ENCODE measurements at places on chromosomes 3 and 15.

DNA sequence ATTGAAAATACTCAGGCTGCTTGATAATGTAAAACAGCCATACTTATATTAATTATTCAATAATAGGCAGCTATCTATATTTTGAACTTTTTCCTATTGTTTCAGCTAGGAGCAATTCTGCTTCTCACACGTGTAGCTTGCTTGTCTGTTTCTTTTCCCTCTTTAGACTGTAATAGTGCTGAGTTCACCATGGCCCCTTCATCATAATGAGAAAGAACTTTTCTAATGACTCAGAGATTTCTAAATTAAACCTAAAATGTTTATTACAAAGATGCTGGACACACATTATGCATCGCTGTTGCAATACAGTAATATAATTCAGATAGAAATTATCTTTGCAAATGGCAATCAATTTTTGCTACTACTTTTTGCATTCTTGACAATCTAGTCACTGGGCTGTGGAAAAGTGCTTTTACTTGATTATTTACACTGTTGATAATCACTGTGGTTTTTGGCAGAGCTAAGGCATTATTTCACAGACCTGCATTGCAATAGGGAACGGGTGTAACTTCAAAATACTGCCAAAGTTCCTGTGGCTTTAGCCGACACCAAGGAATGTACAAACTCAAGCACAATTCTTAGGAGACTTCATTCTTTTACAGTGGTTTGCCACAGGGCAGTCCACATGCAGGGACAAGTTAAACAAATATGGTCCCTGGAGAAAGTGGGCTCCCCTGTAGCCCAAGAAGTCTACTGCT is 281.0 kb upstream of the TBL1XR1 start:
- DNase-seq = no peak

DNA sequence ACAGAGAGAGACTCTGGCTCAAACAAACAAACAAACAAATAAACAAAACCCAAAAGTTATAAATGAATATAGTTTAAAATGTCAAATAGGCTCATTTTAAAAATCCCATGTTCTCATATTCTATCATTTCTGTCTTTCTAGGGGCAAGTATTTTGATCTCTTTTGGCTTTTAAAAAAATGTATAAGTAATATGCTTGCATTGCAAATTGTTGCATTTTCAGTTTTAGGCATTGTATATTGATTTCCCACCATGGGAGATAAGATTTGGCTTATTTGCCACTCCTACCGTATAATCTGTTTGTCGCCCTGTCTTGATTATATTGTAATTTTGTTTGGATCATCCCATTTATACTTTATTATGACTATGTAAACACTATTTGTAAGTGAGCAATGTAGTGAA is 70.6 kb downstream of the PIAS1 start:
- no peak for DNase-seq

DNA sequence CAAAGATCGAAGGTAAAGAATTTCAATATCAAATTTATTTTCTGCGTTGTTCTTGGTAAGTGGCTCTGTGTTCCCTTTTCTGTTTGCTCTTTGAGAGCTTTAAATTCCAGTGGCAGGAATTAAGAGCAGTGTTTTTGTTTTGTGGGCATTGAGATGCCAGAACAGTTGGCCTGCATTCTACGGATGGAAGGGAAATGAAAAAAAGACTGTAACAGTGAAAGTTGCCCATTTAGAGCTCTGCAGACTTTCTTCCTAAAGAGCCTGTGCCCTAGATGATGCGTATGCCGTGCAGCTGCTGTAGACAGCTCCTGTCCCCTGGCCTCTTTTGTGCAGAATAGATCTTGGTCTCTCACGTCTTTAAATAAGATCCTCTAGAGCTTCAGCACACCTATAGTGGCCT is 58.8 kb downstream of the KAT2B start:
- no peak for DNase-seq

GRCh38 chr15:98567951-98568350 is 80.4 kb upstream of the IGF1R start:
- no peak for DNase-seq

DNA sequence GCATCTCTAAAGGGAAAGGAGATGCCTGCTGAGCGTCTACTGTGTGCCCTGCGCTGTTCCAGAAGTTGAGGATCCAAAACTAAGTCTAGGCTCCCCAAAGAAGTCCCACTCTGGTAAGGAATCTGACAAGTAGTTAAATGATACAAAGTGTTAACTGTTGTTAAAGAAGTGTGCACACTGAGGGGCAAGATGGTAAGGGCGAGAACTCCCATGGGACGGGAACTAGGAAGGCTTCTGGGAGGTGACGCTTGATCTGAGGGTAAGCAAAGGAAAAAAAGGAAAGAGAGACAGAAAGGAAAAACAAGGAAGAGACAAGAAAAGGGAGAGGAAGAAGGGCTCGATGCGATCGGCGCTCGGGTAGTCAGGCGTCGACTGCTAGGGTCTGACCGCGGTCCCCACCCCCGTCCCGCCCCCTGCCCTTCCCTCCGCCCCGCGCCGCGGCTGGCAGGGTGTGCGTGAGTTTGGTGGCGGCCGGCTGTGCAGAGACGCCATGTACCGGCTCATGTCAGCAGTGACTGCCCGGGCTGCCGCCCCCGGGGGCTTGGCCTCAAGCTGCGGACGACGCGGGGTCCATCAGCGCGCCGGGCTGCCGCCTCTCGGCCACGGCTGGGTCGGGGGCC is at the start of gene LACTB:
Gene LACTB, plus strand, starts transcription at position 480 of the 620 bp plus-strand sequence. Its CDS starts 11 bp downstream, at position 491.
- peak; percentile 83 for DNase-seq

GRCh38 chr3:185728630-185729336 is 96.1 kb downstream of the IGF2BP2 start:
- no peak for DNase-seq

GRCh38 chr3:197753263-197753662 is 3.6 kb downstream of the FYTTD1 start:
- no peak for DNase-seq

- no peak for DNase-seq
Measured at GRCh38 chr15:61681676-61682075, 378.6 kb downstream of the VPS13C start.

- no peak for DNase-seq
Measured at GRCh38 chr15:58139276-58139988, 1.3 kb downstream of the AQP9 start.

GRCh38 chr15:93500155-93500554 is 411.1 kb upstream of the RGMA start:
- no peak for DNase-seq

DNA sequence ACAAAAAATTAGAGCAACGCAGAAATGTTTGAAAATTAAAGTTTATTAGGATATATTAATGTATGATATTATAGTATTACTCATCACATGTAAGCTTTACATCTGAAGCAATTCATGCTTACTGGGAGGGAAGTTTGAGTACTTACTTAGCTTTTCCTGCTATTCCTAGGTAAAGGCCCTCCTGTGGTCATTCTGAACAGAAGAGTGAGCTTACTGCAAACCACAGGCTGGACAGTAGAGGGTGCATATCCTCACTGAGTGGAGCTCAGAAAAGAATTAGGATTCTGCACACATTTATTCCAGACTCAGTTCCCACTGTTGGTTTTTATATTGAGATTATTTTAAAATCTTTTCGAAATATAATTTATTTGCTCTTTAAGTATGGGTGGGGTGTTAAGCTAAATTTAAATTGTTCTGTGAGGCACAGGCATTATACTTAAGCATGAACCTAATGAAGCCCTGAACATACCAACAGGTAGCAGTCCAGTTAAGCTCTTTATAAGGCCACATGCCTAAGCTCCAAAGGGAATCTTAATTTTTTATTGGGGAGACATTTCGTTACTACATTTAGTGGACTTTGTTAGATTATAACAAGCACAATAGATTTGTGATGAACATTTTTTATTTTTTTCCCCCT is 10.2 kb downstream of the MRPS22 start:
- DNase-seq = no peak

DNA sequence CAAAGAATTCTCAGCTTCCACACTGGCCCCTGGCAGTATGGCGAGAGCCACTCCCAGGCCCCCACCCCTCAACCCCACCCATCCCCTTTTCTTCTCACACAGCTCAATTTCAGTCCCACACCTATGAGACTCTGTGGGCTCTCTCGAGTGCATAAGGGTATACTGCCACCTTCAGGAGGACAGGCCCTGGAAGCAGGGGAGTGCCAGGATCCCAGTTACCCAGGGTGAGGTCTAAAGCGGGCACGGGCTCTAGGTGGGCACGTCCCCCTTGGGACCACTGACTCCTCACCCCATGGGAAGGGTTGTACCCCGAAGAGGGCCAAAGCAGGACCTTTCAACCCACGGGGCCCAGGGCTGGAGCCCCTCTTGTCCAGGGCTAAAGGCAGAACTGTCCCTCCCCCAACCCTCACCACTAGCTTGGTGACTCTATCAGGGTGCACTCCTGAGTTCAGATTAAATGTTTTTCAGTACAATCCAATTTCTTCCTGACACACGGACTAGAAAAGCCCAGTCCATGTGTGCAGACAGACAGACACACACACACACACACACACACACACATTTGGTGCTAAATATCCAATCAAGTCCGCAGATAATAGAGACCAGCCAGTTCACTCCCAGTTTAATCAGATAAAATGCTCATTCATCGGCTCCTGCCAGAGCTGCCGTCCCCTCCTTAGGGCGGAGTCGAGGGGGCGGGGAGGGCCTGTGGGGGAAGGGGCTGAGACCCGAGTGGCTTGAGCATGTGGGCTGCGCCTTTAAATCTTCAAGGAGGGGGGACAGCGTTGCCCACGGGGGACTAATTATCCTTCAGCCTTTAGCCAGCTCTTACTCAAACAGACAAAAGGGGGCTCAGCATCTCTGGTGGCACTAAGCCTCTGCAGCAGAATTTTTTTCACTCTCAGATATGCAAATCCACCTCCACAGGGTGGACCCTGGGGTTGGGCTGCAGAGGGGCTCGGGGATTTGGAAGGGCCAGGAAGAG is 59.3 kb downstream of the CYP11A1 start:
- peak; percentile 26 for DNase-seq

GRCh38 chr3:72782521-72782920 is 65.7 kb downstream of the SHQ1 start:
- DNase-seq = no peak

- no peak for DNase-seq
Measured at GRCh38 chr3:128506754-128507153, 13.8 kb upstream of the GATA2 start.

DNA sequence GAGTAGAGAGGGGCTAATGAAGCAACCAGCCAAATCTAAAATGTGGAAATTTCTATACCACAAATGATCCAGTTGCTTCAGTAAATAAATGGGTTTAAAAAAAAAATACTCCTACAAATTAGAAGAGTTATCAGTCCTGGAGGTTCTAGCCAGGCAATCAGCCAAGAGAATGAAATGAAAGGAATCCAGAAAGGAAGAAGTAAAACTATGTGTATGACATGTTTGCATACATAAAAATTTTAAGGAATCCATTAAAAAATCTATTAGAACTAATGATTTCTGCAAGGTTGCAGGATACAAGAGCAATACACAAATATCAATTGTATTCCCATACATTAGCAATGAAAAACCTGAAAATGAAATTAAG is 9.6 kb downstream of the MESP2 start:
- no peak for DNase-seq

DNA sequence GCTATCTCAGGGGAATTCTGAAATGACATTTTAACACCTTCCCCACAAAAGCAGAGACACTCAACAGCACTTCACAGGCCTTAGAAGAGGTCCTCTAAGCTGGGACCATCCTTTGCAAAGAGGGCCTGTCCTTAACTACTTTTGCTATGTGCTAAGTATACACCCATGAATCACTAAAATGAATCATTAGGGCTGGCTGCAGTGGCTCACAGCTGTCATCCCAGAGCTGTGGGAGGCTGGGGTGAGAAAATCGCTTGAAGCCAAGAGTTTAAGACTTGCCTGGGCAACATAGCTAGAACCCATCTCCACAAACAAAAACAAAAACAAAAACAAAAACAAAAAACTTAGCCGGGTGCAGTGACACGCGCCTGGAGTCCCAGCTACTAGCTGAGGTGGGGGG is 53.9 kb upstream of the MELTF start:
- no peak for DNase-seq

DNA sequence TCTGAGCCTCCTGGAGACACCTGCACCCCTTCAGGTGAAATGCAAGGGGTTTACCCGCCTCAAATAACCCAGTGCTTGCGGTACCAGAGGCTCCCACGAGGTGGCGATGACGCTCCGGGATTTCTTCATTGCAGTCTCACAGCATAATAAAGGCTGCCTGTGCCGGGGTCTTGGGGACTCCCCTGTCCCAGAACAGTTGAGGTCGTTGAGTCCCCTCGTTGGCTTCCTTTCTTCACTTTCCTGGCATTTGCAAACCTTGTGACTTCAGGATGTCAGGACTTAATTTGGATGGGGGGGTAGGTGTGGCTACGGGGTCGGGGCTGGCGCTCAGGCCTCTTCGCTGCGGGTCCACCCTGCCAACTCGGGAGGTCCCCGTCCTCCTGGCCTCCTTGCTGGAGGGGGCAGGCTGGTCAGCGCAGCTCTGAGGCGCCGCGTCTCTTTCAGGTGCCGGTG is 1.3 kb downstream of the GNAT1 start:
- peak; percentile 86 for DNase-seq

DNA sequence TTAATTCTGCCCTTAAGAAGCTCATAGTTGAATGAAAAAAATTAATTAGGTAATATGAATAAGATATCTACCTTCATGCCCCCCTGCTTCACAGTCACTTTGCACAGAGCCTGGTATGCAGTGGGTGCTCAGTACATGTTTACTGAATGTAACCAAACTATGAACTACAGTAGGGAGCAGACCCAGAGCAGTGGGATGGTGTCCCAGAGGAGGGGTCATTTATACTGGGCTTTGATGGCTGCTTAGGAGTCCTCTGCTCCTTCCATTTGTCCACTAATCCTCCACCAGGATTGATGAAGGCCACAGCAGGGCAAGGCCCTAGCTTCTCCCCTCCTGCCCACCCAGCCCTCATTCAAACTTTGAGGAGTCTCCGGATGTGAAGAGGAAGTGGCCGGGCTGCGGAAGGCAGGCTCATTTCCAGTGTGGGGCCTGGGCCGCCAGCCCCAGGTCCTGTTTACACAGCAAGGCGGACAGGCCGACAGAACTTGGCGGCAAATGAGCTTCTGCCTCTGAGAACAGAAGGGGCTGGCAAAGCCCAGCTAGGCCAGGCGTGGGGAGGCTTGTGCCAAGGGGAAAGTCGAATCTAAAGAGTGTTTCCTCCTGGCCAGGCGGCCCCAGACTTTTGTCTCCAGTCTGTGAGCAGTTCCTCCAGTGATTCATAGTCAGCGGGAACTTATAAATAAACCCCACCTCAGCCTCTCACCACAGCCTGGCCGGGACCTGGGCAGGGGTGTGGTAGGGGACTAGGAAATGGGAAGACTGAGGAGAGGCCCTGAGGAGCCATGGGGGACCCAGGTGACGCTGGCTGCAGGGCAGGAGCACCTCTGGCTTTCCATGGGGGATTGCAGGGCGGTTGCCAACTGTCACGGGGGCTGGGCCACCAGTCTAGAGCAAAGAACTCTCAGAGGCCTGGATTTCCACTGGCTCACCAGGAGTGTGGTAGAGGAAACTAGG is 51.6 kb upstream of the LCTL start:
- no peak for DNase-seq

GRCh38 chr15:40843885-40844695 is at the start of gene SPINT1:
SPINT1 (plus strand) TSS chr15:40844048; CDS start chr15:40844555, 507 bp downstream.
- DNase-seq = peak; percentile 22
